Activated CD4-positive, alpha-beta T cell treated with anti-CD3 and anti-CD28 coated beads for 36 hours (primary cell): ENCODE measurements at places on chromosomes 11 and 22. TPM values are rescaled to one million over a fixed set of nuclear protein-coding genes. Genes with fewer than 3 reads are reported as not detected.

DNA sequence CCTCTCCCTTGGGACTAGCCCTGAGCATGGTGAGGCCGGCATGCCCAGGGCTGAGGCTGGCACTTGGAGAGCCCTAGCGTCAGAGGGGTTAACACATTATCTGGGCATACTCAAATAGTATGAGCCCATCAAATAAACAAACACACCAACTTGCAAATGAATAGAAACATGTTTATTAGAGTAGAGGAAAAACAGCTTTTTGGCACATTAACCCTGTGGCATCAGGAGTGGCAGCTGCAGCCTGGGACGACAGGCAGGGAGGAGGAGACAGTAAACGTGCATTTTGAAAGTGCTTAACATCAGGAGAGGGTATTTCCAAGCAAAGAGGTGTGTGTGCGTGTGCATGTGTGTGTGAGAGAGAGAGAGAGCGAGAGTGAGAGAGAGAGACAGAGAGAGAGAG, 684.9 kb downstream of the NTM start:
- no peak for DNase-seq

DNA sequence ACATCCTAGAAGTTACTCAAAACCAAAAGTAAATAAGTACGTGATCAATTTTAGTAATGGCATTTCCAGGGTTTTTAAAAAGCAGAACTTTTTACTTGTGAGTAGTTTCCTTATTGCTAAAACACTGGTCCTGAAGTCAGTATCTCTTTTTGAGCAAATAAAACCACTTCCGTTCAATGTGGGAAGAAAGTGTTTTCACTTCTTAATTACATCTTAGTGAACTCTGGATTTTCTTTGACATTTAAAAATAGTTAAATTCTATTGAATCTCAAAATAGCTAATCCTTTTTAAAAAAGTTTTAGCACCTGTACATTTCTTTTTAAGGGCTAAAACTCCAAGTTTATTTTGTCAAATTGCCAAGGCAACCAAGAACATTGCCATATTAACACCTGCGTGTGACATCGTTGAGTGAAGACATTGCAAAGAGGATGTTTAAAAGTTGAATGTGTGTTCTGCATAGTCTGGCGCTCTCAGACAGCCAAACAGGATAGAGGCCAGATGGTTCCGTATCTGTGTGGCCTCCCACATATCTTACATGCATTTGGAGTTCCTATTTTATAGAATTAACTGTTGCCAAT, 17.2 kb upstream of the OR5B21 start:
- DNase-seq = peak; percentile 39

- DNase-seq = peak; percentile 11
Observed at GRCh38 chr11:113475160-113475761, at the start of gene DRD2. Gene DRD2 (minus strand): TSS chr11:113475398. CDS start chr11:113424651, 50,747 bp downstream.

DNA sequence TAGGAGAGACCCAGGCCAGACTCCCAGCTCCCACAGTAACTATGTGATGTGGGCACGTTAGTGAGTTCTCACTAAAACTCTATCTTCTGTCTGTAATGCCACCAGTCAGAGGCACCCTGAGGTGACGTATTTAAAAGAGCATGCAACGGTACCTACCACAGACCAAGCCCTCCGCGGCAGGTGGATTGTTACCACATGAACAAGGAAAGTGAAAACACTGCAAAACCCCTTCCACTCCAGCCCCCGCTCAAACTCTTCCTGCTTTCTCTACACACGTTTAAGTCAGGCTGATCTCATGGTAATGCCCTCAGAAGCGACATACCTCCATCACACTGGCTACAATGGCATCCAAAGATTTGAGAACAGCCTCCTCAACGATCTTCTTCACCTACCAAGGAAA, 36.7 kb downstream of the SERPIND1 start:
- DNase-seq = peak; percentile 61

DNA sequence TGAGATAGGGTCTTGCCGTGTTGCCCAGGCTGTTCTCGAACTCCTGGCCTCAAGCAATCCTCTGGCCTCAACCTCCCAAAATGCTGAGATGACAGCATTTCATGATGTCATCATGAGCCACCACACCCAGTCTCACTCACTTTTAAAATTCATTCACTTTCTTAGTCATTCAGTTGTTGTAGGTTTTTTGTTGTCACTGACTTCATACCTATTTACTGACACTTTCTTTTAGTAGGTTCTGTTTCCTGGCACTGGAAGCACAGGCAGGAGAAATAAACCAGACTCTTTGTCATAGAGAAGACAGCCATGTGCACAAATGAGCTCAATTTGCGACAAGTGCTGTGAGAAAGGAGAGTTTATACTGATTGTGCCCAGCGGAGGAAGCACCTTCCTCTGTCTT, 10.5 kb downstream of the ART5 start:
- no peak for DNase-seq

- DNase-seq = no peak
Observed at GRCh38 chr11:91981995-91982394, 242.6 kb upstream of the FAT3 start.

- DNase-seq = no peak
Observed at GRCh38 chr11:36015799-36016198, 71.9 kb downstream of the LDLRAD3 start.

Gene MPPED1
- not detected for total RNA-seq

- no peak for DNase-seq
Observed at GRCh38 chr22:35575116-35575748, 34.6 kb downstream of the RASD2 start.

- no peak for DNase-seq
Observed at GRCh38 chr11:132981131-132981956, 551.0 kb downstream of the OPCML start.

DNA sequence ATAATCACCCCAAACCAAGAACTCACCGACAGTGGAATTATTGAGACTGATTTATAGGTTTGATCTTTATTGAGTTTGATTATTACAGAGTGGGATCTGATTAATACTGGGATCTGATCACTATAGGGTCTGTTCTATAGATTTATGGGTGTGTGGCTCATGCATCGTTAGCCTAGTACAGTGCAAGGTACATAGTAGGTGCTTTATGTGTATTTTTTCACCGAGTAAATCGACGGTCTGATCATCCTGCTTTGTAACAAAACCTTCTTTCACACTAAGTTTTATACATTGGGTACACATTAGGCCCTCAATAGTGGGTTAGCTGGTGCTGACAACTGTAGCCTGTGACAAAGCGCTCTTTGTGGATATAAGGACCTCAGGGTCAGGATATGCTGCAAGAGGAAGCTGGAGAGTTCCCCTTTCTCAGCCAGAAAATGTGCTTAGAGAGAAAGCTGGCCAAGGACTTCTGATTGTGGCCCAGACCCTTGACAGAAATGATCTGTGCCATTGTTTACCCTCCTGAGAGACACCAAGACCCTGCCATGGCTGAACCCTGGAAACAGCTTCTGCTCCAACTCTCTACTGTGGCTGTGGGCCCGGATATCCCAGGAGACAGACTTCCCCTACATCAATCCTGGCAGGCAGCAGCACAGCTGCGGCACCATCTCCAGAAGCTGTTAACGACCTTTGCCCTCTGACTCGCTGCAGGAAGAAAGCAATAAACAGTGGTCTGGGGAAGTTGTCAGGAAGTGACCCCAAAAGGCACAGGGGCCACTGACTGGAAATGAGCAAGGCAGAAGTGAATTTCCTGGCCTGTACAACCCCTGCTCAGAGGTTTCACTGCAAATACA, 16.1 kb upstream of the TPP1 start:
- no peak for DNase-seq

Gene ARHGEF17
- 0.05 TPM for total RNA-seq

DNA sequence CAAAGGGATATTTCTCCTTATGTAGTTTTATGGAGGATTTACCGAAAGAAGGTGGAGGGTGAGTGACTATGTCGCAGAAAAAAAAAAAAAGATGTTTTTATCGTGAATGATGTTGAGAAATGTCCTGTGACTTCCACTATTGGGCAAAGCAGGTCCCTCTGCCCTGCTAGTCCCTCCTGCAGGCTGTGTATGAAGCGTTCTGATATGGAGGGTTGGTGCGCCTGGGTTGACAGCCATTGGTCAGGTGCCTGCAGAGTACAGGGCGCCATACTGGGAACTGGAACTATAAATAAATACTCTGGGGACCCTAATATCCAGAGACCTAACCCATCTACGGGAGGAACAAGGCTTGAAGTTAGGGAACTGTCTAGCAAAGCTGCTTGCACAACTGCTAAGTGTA, 1.5 kb downstream of the IL17RA start:
- DNase-seq = peak; percentile 47

DNA sequence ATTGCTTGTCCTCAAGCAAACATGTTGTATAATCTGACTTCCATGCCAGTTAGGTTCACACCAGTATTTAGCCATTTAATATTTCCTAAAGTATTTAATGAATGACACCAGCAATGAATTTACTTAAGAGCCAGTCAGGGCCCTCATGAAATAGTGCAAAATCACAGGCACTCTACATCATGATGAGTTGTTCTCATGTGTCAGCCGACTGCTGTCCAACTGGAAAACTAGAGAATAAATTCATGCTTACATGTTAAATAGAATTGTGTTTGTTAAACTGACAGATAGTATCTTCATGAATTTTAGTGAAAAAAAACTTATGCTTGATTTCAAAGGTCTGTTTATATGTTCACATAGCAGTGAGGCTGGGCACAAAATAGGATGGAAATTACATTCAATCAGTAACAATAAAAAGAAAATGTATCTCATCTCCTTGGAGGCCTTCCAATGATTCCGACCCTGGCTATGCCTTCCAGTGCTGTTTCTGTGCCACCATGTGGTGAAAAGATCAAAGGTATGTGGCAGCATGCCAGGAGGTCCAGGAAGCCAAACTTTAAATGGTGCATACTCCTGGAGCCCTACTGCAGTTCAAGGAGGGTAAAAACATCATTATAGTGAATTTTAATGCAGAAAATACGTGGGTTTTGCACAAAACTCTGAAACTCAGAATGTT, 45.2 kb downstream of the CTSC start:
- no peak for DNase-seq

Gene SLC22A25
- not detected for total RNA-seq

- peak; percentile 65 for DNase-seq
Observed at GRCh38 chr22:17121233-17122195, at the start of gene TMEM121B. Gene TMEM121B (minus strand): TSS chr22:17121360. CDS start chr22:17121127, 233 bp downstream.

Gene CCDC15
- 5.6 TPM for total RNA-seq

GRCh38 chr11:12220305-12220704, 109.9 kb downstream of the MICAL2 start:
- DNase-seq = no peak

DNA sequence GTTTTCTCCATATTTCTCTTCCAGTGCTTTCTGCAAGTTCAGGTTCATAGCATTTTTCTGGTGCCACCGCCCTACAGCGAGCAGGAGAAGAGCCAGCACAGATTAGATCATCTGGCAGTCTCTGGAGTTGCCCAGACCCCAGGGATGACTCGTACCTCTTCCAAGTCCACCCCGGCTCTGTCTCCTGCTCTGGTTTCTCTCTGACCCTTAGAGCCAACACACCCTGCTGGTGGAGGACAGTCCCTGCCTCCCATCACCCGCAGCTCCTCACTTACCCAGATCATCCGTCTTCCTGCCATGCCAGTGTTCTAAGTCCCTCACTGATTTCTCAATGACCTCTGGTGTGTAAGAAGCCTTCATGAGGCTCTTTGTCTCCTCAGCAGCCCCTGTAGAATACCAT, 28.0 kb downstream of the TST start:
- no peak for DNase-seq
